ENCODE measurements at places on chromosomes 12 and 14.
A peak's percentile ranks its signal among the peaks of the same experiment; 100 is the strongest.

- no peak for DNase-seq
Measured at GRCh38 chr14:100063314-100063941, 1.8 kb upstream of the EVL start.

DNA sequence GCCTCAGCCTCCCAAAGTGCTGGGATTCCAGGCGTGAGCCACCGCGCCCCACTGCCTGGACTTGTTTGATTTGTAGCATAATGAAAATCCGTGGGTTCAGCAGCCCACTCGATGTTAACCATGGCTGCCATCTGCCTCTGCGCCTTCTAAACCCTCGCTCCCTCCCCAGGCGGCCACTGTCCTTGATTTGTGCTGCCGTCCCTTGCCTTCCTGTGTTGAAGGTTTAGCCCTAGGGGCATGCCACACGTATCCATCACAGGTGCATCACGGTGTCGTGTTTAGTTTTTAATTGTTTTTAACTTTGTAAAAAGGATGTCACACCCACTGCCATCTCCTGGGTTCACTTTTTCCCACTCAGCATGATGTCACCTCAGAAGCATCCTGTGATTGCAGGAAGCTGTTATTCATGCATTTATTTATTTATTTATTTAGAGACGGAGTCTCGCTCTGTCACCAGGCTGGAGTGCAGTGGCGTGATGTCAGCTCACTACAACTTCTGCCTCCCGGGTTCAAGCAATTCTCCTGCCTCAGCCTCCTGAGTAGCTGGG, 24.5 kb upstream of the ULK1 start:
- peak; percentile 27 for DNase-seq

GRCh38 chr14:76546426-76547221, 170.7 kb downstream of the ESRRB start:
- DNase-seq, result peak; percentile 5

- DNase-seq, result no peak
Measured at GRCh38 chr12:133264173-133264572, 28.5 kb upstream of the ANHX start.

DNA sequence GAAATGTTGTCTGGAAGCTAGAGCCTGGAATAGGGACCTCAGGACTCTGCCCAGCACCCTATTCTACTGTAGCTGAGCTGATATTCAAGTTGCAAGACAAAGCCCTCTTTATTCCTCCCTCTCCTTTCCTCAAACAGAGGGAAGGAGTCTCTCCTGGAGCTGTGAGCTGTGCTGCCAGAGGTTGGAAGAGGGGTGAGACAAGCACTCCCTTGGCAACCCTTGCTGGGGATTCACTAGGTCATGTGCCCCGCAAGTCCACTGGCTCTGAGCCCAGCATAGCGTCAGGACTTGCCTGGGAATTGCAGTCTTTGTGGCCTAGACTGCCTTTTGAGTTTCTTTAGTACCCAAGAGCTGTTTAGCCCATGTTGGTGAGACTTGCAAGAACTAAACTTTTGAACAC, 11.4 kb upstream of the ASCL1 start:
- no peak for DNase-seq

GRCh38 chr12:43730283-43730682, 28.3 kb downstream of the PUS7L start:
- no peak for DNase-seq

- DNase-seq, result no peak
Measured at GRCh38 chr14:23624830-23625404, 11.2 kb upstream of the DHRS2 start.

DNA sequence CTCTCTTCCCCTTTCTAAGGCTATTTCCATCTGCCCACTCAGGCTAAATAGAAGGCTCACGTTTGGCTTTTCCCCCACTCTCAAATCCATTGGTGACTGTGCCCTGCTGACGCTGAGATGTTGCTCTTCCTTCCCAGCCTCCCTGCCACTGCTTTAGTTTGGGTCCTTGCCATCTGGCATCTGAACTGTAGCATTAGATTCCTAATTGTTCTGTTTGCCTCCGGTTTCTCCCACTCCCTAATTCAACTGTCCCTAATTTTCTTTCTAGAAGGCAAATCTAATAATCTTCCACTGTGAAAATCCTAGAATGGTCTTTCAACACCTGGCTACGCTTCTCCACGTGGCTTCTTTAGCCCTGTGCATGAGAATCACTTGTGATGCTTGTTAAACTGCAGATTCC, 37.6 kb upstream of the SMOC1 start:
- DNase-seq, result no peak

DNA sequence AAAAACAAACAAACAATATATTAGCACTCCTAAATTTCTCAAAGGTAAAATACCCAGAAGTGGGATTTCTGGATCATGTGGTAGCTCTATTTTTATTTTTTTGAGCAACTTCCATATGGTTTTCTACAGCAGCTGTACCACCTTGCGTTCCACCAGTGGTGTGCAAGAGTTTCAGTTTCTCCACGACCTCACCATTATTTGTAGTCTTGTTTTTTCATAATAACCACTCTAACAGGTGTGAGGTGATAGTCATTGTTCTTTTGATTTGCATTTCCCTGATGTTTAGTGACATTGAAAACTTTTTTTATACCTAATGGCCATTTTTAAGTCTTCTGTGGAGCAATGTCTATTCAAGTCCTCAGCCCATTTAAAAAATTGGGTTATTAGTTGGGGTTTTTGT, 127.3 kb upstream of the SLC38A2 start:
- DNase-seq, result no peak

DNA sequence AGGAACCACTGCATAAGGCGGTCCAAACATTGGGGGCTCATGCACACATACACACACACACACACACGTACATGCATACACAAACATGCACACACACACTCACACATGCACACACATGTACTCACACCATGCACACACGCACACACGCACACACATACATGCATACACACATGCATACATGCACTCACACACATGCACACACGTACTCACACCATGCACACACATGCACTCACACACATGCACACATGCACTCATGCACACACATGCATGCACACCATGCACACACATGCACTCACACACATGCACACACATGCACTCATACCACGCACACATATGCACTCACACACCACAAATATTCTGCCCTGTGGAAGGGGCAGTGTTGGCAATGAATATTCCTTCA, 22.1 kb downstream of the OAS2 start:
- no peak for DNase-seq

- DNase-seq, result no peak
Measured at GRCh38 chr12:110845339-110845682, 1.5 kb upstream of the CCDC63 start.

DNA sequence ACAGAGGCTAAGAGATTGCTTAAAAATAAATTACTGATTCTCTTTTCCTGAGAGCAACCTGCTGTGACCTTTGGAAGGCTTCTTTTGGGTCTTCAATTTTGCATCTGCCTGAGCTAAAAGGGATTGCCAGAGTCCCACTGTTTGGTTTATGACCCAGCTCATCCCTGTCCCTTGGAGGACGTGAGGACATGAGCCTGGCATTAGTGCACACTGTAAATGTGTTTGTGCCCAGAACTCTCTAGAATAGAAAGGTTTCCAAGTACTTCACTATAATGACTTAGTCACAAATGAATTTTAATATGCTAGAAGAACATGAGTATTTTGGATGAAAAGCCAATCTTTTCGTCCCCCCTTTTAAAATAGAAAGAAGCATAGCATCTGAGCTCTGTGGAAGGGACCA, 47.1 kb upstream of the CDKN3 start:
- DNase-seq, result no peak

GRCh38 chr14:55146425-55146824, 17.4 kb downstream of the LGALS3 start:
- no peak for DNase-seq

- no peak for DNase-seq
Measured at GRCh38 chr12:113002676-113003075, 24.4 kb downstream of the OAS2 start.

DNA sequence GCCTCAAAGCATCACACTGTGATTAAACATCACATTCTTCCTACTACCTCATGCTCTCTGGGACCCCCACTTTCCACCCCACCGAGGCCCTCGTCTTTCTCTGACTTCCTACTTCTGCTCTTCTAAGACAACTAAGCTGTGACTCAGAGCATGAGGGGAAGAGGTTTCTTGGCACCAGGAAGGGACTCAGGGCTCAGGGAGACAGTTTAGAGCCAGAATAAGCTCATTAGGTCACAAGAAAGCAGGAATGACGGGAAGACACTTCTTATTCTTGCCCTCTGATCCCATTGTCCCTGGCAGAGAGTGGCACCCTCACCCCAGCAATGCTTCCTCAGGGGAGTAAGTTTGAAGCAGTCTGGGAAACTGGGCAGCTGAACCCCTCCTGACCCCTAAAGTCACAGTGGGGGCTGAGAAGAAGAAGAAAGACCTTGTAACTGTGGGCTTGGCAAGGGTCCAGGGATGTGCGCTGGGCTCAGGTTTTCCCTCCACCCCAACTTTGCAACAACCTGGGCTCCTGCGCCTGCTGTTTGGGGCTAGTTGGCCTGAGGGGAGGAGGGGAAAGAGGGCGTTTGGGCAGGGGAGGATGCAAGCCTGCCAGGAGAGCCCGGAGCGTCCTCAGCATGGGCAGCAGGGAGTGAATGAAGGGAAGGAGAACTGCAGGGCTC, 64.6 kb upstream of the ACTN1 start:
- no peak for DNase-seq

DNA sequence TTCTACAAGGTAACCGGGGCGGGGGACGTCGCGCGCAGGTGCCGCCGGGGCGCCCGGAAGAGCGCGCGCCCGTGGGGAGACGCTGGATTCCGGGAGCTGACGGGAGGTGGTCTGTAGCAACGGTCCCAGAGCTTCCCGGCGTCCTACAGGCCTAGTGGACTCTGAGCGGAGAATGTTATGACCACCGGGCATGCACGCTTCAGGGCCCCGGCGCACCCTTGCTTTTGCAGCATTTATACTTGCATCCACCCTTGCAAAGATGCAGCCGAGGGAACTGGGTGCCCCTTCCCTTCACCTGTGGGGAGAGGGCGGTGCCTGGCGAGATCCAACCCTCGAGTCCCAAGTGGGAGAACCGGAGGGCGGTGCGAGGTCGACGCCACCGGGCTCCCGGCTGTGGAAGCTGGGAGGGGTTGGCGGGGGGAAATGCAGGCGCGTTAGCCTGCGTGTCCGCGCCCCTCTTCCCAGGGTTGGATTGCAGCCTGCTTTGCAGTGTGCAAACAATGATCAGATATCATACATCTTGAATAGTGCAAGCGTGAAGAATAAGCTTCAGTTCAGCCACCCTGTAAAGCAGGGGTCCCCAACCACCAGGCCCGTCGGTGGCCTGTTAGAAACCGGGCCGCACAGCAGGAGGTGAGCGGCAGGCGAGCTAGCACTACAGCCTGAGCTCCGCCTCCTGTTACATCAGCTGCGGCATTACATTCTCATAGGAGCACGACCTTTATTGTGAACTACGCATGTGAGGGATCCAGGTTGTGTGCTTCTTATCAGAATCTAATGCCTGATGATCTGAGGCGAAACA, 576 bp downstream of the ERP29 start:
- peak; percentile 79 for DNase-seq

GRCh38 chr12:86194721-86195120, 61.5 kb downstream of the MGAT4C start:
- no peak for DNase-seq

DNA sequence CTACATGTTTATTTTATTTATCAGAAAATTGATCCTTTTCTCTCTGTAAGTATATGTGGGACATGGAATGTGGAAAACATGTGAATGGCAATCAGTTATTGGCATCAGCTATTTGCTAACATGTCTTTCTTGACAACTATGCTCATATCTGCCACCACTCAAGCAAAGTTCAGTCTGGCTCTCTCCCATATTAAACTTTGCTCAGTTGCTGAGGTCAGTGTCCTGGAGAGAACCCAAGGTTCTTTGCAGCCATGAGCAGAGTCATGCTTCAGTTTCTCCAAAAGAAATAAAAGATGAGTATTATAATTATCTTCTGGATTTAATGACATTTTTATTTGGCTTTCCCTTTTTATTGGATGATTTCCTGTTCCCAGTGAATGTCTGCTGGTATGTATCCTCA, 42.6 kb downstream of the A2M start:
- DNase-seq, result no peak

DNA sequence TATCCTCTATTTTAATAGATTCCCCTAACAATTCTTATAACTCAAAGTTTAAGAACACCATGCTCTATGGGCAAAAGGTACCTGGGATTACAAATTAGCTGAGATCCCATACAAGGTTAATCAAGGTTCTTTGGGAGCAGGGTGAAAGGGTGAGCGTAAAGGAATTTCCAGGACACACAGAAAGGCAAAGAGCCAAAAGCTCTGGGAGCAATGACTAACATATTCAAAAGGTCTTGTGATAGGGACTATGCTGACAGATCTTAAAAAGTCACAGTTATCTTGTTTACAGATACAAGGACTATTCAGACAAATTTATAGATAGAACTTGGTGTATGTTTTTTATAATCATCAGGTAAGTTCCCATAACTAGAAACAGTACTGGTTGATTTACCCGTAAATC, 19.5 kb upstream of the PPFIBP1 start:
- no peak for DNase-seq

DNA sequence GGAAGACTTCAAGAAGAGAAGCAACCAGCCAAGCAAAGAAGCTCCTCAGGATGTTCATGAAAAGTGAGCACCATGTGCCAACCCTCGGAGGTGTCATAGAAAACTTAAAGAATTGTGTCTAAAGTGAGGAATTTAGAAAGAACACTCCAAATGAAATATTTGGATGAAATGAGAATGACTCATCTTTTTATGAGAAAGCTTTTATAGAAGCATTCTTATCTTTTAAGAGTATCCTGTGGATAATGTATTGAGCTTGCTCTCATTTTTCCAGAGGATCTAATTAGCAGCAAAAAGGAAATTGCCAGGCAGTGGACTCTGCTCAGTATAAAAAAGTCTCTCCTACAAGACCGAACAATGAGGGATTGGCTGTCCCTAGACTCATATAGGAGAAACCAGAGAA, 454.9 kb downstream of the LRIG3 start:
- DNase-seq, result peak; percentile 33

GRCh38 chr14:91685600-91685999, 46.3 kb downstream of the CATSPERB start:
- DNase-seq, result no peak

DNA sequence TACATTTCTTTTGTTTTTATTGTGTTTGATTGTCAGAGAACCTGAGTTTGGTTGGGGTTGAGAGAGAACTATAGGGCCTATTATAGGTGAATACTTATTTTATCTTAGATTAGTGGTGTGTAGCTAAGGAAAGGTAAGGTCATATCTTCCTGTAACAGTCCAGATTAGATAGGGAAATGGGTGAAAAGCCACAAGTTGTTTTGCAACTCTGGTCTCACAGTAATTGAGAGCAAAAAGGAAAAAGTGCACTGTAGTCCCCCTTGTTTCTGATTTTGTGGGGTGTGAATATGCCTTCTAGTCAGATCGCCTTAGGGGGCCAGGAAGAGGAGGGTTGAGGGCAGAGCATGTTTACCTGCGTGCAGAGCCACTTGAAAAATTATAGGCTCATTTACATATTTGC, 8.9 kb downstream of the MSRB3 start:
- no peak for DNase-seq

DNA sequence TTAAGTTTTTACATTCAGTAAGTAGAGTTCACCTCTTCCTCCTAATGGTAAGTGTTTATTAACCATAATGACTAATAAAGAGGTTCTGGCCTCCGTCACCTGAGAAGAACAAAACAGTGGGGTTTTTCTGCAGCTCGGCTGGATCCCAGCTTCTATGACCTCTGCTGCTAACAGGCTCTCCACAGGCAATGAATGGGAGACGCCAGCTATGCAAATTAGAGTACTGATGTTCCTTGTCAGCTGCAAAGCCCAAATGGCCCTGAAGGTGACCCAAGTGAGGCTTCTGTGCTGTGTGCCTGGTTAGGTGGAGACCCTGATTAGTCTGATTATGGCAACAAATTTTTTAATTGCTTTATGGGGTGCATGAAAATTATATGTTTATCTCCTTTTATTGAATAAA, 218.1 kb downstream of the APAF1 start:
- no peak for DNase-seq

- peak; percentile 12 for DNase-seq
Measured at GRCh38 chr14:42665083-42665482, 1058.4 kb downstream of the LRFN5 start.

Measured in NCI-H226 (cell line).